CD4-positive, CD25-positive, alpha-beta regulatory T cell (primary cell): ENCODE measurements at places on chromosomes 3 and 15. TPM values are rescaled to one million over a fixed set of nuclear protein-coding genes. Genes with fewer than 3 reads are reported as not detected.

- no peak for DNase-seq
Measured at GRCh38 chr3:51568036-51568435, 29.5 kb downstream of the RAD54L2 start.

DNA sequence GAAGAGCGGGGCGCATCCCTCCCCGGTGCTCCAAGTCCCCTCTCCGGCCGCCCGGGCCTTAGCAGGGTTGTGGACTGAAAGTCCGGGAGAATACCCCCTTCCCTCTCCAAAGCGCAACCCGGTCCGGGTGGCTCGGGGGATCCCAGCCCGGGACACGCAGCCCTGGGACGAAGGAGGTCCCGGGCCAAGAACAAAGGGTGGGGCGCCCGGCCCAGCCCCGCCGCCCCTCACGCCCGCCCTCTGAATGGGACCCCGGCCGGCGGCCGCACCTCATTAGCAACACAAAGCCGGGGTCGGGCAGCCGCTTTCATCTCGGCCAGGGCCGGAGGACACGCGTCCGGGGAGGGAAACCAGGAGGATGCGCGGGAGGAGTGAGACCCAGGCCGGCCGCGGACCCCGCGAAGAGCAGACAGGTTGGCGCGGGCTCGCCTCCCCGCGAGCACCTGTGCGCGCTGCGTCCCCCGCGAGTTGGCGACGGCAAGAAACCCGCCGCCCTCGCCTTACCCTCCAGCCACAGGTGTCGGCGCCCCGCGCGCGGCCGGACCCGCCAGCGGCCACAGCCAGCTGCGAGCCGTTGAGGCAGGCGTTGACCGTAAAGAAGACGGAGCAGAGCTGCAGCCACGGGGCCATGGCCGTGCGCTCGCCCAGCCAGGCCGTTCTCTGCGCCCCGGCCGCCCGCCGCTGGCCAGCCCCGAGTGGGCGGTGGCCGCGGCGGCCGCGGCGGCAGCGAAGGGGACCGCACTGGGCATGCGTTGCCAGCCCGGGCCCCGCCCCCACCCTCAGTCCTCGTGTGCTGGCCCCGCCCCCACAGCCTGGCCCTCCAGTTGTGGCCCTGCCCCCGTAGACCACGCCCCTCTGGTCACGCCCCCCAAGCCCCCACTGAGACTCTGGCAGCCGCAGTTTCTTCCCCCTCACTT lies at the start of gene IL17RD:
TSS of gene IL17RD (minus strand) at position 697 of the 917 bp plus-strand sequence. CDS start at position 630, 67 bp downstream.
- peak; percentile 44 for DNase-seq

GRCh38 chr3:30685267-30685667 lies 78.9 kb downstream of the TGFBR2 start:
- no peak for DNase-seq

GRCh38 chr15:78837131-78837530 lies 25.9 kb upstream of the ADAMTS7 start:
- DNase-seq: no peak

GRCh38 chr15:92655178-92655995 lies at the start of gene FAM174B:
TSS of gene FAM174B (minus strand) at chr15:92655775.
- peak; percentile 66 for DNase-seq

GRCh38 chr3:69567023-69567709 lies 172.1 kb upstream of the MITF start:
- no peak for DNase-seq

GRCh38 chr15:96448923-96449322 lies 118.4 kb downstream of the NR2F2 start:
- DNase-seq: no peak

DNA sequence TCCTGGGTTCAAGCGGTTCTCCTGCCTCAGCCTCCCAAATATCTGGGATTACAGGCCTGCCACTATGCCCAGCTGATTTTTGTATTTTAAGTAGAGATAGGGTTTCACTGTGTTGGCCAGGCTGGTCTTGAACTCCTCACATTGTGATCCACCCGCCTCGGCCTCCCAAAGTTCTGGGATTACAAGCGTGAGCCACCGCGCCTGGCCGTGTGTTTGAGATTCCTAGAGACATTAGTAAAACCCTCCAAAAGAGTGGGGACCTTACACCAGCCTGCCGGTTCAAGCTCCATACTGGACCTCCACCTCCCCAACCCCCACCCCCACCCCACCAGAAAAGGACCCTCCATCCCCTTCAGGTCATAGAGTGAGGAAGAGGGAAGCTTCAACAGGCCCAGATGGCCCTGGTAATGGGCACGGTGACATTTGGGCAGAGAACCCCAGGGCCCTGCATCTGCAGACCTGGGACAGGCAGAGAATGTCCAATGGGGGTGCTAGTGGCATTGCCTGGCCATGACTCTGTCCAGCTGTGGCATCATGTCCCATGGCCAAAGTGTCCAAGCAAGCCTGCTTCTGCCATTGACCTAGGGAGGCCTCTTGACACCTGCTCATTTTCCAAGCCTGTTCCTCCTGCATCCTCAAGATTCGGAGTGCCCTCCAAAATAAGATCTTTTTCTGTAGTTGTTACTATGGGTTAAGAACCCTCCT lies 108.9 kb upstream of the KLF13 start:
- DNase-seq: no peak

DNA sequence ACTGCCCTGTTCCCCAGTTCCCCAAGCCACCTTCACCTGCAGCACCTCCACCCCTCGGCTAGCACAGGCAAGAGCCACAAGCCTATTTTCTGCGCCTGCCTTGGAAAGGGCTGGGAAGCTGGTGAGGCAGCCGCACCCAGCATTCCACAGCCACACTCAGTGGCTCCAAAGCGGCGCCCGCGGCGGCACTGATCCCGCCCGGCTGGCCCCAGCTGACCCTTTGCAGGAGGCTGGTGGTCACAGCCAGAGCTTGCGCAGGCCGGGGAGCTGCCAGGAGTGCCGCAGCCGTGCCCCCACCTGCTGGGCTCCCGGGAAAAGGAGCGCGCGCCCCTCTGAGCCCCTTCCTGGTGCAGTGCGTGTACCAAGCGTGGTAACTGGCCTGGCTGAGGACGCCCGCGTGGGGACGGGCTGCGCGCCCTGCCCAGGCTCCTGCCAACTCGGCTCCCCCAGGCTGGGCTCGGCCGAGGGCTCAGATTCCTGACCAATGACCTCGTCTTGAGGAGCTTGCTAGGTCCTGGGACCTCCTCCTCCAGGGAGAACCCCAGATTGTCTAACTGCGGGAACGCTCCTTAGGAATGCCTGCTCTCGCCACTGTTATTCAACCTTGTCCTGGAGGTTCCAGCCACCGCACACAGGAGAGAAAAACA lies 13.3 kb downstream of the GRAMD2A start:
- DNase-seq: no peak

DNA sequence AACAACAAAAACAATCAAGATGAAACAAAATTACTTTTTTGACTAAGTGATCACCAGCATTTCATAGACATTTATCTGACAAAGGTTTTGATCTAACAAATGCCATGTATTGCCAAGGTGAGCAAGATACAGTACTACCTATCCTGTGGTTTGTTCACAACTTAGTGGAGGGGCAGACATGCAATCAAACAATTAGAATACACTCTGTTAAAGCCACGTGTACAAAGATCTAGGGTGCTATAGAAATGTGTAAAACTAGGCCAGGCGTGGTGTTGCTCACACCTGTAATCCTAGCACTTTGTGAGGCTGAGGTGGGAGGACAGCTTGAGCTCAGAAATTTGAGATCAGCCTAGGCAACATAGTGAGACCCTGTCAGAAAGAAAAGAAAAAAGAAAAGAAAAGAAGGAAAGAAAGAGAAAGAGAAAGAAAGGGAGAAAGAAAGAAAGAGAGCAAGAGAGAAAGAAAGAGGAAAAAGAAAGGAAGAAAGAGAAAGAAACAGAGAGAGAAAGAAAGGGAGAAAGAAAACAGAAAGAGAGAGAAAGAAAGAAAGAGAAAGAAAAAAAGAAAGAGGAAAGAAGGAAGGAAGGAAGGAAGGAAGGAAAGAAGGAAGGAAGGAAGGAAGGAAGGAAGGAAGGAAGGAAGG lies 1.4 kb upstream of the TRIM69 start:
- no peak for DNase-seq

DNA sequence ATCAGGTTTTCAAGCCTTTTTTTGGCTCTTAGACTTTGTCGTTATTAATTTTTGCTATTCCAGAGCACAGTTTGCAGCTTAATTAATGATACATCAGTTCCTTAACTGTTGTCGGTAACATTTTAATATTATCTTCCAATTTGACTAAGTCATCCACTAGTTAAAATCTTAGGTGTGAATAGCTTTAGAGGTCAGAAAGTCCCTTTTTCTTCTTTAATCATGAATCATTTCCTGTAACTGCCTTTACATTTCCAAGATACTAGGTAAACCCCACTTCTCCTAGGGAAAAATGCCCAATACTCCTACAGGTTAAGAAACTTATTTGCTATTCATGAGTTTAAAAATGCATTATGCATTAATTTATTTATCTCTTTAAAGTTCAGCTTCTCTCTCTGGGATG lies 260.9 kb upstream of the CFAP20DC start:
- DNase-seq: no peak

GRCh38 chr3:43523454-43524053 lies 98.3 kb downstream of the ANO10 start:
- no peak for DNase-seq

- no peak for DNase-seq
Measured at GRCh38 chr3:149321136-149321535, 12.3 kb downstream of the TM4SF18 start.

GRCh38 chr15:73782344-73782959 lies 29.3 kb upstream of the INSYN1 start:
- DNase-seq: no peak

GRCh38 chr15:48059791-48060190 lies 61.0 kb upstream of the SLC24A5 start:
- DNase-seq: no peak

GRCh38 chr3:143266511-143266910 lies 146.9 kb downstream of the CHST2 start:
- no peak for DNase-seq

STRA6 gene
- not detected for polyA plus RNA-seq

KCNAB1 gene
- 0.24 TPM for polyA plus RNA-seq

ZNF639 gene
- 50.4 TPM for polyA plus RNA-seq

CHDH gene
- 1.4 TPM for polyA plus RNA-seq

CSTA gene
- polyA plus RNA-seq: not detected

LTK gene
- polyA plus RNA-seq: 0.40 TPM
